ENCODE measurements at places on chromosomes 1 and 21. TPM values are rescaled to one million over a fixed set of nuclear protein-coding genes. Genes with fewer than 3 reads are reported as not detected.

DNA sequence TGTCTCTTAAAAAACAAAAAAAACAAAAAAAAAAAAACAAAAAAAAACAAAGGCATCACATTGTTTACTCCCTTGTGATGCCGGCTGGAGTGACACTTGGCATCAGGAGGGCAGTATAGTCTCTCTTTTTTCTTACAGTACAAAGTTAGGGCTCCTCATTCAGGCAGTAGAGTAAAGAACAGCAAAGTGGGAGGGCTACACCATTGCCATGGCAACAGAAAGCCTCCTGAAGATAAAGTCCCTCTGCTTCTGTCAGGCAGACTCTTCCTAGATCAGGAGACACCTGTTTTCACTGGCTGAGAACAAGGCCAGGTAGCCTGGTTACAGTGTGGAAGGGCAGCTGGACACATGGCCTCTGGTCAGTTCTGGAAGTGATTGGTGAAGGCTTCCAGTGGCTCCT lies 41.3 kb upstream of the RAB3GAP2 start:
- no peak for DNase-seq

GRCh38 chr1:226496453-226497015 lies 52.0 kb upstream of the STUM start:
- DNase-seq = no peak

DNA sequence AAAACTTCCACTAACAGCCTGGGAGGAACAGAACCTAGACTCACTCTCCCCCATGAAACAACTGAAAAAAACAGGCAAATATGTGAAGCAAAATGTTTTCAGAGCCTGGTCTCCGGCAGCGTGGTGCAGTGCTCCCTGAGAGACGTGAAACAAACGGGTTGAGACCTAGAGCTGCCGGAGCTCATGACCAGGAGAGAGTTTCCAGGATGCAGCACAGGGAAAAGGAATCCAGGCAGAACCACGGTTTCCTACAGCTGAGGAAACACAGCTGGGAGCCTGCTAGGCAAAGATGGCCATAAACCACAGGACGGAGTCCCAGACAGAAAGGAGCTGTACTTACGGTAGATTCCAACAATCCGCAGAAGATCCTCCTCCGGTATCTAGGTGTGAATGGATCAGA lies 20.2 kb upstream of the SLC19A1 start:
- no peak for DNase-seq

DNA sequence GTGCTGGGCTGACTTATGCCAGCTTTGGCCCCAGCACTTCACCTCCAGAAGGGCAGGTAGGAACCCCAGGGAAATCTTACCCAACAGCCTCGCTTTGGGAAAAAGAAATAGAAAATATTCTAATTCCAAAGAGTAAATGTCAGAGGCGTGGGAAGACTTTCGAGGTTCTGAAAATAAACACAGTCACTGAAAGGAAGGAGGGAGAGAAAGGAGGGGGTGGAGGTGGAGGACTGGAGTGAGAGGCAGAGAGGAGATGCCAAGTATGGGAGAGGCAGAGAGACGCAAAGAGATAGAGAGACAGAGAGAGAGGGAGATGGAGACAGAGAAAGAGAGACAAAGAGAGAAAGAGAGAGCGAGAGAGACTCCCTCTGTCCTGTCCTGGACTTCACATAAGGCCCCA lies 395.0 kb downstream of the PTPRU start:
- DNase-seq = no peak

- no peak for DNase-seq
Observed at GRCh38 chr1:213956295-213956770, 31.4 kb upstream of the PROX1 start.

- DNase-seq = no peak
Observed at GRCh38 chr1:220198186-220199005, 73.9 kb downstream of the RAB3GAP2 start.

GRCh38 chr21:26833011-26833410 lies 12.2 kb downstream of the ADAMTS1 start:
- no peak for DNase-seq

DNA sequence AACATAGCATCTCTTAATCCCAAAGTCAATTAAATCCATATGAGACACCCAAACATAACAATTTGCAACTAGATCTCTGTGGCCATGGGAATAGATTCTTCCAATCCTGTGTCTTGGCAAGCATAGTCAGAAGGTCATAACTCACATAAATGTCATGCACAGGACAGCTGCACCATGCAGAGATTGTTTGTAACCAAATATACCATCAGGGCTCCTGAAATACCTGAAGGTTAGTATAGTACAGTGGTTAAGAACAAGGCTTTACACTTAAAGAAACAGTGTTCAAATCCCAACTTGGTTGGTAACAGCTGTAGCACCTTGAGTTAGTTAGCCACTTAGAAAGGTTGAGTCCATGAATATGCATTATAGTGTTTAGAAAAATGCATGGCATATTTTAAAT lies 82.6 kb upstream of the CCDC190 start:
- DNase-seq = no peak

GRCh38 chr1:214004795-214005194 lies 17.0 kb downstream of the PROX1 start:
- DNase-seq = no peak

FCGR3A gene
- total RNA-seq = 36.0 TPM

TMPRSS2 gene
- 147 TPM for total RNA-seq

ANGPTL3 gene
- 0.06 TPM for total RNA-seq
